ENCODE measurements at places on chromosomes 11 and 22.

DNA sequence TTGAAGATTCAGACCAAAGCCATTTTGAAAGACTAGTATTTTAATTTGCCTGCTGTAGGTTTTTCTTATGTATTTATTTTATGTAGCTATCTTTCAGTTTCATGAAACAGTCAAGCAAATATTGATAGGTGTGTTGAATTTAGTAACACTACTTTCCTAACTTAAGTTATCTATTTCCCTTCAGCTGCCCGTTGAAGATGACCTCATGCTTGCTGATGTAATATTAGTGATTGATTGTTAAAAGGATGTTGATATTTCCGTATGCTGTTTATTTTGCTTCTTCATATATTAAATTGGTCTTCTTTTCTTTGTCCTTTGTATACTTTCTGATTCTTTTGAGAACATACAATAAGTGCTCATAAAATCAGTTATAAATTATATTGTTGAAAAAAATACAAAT, 86.8 kb upstream of the CHORDC1 start:
- DNase-seq = no peak

DNA sequence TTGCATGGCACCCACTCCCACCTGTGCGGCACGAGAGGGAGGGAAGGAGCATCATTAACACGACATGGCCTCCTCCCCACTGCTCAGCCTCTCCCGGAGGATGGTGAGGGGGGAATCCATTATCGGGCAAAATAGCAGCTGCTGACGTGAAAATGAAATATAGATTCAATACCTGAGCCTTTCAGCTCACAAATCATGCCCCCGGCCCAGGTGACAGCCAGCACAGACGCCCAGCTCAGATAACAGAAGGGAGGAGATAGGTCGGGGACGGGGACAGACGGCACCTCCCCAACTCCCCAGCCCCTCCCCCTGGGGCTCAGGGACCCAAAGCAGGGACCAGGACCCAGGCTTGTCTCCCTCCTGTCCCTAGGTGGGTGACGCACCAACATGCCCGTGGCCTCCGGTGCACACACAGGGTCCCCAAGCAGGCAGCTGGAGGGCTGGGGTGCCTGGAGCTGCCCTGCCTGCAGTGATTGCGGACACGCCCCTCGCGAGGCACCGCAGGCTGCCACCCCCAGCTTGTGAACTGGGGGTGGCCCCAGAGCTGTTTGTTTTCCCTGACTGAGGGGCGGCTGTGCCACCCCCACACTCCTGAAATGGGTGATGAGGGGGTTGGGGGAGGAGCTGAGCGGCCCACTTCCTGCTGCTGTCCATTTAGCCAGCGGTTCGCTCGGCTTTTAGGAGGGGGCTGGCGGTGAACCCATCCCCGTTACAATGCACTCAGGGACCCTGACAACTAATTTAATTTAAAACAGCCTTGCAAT, 31.7 kb downstream of the FLRT1 start:
- DNase-seq = no peak

DNA sequence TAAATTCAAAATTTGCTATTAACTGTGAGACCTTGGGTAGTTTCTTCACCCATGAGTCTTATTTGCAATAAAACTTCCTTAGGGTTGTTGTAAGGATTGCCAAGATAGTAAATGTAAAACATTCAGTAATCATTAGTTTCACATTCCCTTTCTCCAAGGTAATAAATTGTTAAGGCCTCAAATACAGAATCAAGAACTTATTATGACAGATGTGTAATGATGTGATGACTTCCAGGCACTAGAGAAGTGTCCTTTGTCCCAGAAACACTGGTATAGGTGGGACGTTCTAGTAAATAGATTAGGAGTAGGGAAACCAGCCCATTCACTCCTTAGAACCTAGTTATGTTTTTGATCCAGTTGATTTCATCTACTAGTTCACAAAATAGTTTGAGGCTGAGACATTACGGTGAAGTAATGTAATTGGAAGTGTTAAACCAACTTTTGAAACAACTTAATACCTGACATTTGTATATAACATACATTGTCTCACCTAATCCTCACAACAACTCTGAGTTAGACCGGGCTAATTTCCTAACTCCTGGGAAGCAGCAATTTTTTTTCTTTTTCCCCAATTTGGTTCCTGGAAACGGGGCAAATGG, 25.5 kb downstream of the CTNND1 start:
- no peak for DNase-seq

GRCh38 chr11:67354075-67355022, 1.0 kb upstream of the POLD4 start:
- DNase-seq = no peak

DNA sequence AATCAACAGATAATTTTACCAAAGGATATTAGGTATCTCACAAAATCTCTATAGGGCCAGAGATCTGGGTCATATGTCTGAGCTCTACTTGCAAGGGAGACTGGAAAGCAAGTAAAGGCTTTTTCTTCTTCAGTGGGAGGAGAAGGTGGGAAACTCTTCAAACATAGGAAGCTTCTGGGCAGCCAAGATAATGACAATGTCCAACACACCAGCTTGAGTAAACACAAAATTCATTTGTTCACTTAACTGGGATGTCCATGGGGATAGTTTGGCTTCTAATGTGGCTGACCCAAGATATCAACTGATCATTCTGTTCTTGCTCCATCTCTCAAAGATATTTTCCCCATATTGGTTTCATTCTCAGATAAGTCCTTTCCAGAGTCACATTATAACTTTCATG, 37.4 kb downstream of the OR2AT4 start:
- no peak for DNase-seq

DNA sequence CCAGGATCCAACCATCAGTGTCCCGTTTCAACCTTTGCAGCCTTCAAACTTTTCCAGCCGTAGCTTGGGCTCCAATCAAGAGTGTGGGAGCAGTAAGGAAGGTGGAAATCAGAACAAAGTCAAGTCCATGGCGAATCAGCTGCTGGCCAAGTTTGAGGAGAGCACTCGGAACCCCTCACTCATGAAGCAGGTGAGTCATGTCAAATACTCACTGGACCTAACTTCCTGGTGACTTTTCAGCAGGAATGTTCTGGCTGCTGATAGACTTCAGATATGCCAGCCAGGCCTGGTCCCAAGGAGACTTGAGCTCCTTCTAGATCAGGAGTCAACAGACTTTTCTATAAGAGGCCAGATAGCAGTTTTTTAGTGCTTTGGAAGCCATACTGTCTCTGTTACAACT, 129.0 kb downstream of the MICAL2 start:
- DNase-seq = no peak

- DNase-seq = no peak
Observed at GRCh38 chr11:8544807-8545206, 49.2 kb downstream of the STK33 start.

- peak; percentile 54 for DNase-seq
Observed at GRCh38 chr22:37079668-37080171, 28.2 kb downstream of the KCTD17 start.

DNA sequence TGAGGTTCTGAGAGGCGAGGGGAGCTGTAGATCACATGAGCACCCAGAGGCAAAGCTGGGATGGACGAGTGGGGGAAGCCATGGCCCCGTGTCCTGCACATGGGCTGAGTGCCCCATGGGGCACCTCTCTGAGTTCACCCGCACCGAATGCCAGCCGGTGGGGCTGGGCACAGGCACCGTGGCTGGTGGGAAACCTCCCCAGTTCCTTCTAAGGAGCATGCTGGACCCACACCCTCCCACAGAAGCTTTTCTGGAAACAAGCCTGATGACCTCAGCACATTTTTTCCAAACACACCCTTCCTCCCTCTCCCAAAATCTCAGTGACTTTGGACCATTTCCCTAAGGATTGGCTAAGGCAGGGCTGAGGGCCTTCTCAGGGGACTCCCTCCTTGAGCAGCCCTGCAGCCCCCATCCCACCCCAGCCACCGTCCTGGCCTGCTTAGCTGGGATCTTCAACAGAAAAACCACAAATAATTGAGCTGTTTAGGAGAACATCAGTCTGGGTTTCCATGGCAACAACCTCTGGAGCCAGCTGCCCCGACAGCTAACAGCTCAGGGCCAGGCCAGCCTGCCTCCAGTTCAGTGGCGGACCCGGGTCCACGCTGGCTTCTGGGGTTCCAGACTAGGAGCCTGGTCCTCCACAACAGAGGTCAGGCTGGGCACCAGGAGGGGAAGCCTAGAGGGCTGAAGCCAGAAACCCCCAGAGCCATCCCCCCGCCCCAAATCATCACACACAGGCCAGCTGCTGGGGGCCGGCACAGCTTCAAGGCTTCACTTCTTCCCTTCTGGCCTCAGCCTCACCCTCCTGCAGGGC, 18.1 kb upstream of the LINC01488 start:
- DNase-seq = no peak

DNA sequence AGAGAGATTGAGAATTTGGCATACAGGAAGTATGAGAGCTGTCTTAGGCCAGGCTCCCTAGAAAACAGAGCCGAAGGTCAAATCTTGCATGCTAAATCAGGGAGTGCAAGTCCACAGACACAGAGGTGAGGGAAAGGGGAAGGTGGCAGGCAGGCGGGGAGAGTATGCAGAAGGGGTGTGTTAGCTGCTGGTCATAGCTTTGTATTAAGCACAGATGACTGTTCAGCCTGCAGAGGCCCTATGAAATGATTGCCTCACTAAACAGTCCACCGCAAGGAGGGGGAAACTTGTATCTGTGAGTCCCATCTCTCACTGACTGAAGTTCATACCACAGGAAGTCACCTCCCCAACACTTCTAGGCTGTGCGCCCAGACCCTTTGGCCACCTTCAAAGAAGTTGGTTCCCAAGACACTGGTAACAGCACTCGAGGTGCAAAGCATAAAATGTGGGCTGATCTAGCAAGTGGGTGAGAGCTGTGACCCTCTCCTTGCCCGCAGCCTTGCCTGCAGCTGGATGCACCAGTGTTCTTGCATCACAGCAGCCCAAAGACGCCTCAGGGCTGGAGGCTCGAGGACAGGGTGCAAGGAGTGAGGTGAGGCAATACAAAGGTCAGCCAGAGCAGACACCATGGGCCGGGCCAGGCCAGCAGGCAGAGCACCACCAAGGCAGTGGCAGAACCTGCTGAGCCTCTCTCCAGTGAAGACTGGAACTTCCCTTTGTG, 115.3 kb upstream of the TBCEL start:
- DNase-seq = no peak

- DNase-seq = no peak
Observed at GRCh38 chr11:109350091-109350490, 71.9 kb upstream of the C11orf87 start.

GRCh38 chr11:19594326-19594725, 118.3 kb upstream of the NAV2 start:
- DNase-seq = no peak

- DNase-seq = no peak
Observed at GRCh38 chr11:92790926-92791616, 178.4 kb upstream of the MTNR1B start.

DNA sequence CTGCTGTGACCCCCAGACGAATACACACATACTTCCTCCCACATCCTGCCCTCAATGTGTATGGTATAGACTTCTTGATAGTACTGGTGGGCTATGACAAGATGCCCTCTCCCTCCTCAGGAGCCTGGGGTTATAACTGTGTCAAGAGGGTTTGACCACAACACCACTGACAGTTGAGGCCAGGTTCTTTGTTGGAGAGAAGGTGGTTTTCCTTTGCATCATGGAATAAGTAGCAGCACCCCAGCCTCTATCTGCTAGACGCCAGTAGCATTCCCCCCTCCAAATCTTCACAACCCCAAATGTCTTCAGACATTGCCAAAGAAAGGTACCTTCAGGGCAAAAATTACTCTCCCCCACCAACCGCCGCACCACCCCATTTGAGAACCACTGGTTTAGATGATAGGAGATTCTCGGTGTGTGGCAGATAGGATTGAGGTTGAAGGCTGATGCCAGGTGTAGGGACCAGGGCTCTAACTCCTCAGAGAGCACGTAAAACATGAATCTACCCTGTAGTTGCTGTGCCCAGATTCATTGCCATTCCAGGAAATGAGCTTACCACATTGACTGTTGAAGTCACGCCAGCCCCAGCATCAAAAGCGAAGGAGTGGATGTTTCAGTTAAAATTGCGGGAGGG, 5.5 kb upstream of the MYO18B start:
- peak; percentile 37 for DNase-seq

- DNase-seq = peak; percentile 85
Observed at GRCh38 chr11:65134240-65134951, at the start of gene SYVN1. SYVN1 (minus strand) TSS chr11:65134519; CDS start chr11:65133601, 918 bp downstream.

DNA sequence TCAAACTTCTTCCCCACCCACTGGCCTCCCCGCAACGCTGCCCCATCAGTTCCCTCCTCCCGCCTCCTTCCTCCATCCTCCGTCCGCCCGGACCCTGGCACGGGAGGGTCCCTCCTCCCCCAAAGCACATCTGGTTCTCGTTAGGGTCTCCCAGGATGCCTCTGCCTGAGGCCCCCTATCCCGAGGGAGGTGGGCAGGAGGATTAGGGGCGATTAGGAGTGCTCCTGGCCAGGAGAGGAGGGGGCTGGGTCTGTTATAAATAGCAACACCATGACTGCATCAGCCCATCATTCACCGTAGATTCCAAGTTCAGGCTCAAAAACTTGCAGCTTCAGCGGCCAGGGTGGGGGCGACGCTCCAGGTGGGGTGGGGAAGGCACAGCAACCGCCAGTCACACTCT, 10.4 kb downstream of the MYRF start:
- DNase-seq = no peak

DNA sequence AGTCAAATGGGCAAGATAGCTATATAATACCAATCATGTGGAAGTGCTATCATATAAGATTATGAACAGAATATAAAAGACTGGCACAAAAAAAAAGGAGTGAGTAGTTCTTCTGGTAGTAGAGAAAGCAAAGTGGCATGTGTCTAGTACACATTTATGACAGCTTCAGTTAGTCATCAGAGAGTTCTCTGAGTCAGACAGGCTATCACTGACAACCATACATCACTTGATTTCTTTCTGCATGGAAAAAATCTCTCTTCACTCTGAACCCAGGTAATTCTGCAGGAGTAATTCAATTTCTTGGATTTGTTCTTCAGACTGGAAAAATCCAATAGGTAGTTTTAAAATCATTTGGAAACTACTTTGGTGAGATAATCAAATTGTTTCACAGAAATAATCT, 286.8 kb upstream of the ANO3 start:
- DNase-seq = no peak

GRCh38 chr11:124938970-124939369, 3.1 kb upstream of the HEPACAM start:
- DNase-seq = no peak

DNA sequence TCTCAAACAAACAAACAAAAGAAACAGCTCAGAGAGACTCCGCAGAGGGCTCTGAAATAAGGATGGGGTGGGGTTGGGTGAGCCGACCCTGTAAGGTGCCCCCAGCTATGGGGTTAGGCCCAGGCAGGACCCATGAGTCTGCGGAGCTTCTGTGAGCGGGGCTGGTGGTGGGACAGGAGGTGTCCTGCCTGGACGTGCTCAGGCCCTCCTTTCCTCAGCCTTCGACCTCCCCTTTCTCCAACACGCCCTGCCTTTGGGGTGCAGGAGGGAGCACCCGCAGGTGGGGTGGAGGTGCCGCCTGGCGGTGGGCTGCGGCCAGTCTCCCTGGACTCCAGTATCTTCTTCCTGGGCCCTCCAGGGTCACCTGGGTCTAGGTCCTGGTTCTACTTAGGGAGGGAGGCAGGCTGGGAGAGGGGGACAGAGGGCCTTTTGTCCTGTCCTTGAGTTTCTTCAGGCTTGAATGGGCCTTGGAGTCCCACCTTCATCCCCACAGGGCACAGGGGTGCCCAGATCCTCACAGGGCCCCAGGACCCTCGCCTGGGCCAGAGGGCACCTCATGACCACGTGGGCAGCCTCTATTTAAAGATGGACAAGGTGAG, 12.3 kb downstream of the PRR33 start:
- no peak for DNase-seq

GRCh38 chr11:10490032-10490397, 35.0 kb downstream of the AMPD3 start:
- no peak for DNase-seq

GRCh38 chr11:4647766-4648165, 4.0 kb downstream of the OR51E1 start:
- no peak for DNase-seq
